ENCODE measurements at places on chromosomes 7 and 10.
A peak's percentile ranks its signal among the peaks of the same experiment; 100 is the strongest.

DNA sequence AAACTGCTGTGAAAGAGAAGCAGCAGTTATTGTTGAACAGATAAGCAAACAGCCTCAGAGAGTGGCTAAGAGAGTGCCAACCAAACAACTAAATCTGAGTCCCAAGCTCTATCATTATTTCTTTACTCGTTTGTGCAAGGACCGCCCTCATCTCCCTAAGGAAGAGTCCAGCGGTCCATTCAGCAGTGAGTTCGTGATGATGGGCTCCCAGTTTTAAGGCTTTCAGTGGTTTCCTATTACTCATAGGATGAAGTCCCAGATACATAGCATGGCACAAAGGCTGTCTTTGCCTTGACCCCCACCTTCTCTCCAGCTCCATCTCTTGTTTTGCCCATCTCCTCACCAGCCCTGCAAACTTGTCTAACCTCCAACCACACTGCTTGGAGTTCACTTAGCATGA, 24.3 kb upstream of the PDE1C start:
- peak; percentile 64 for DNase-seq

GRCh38 chr10:27701938-27702537, 43.6 kb downstream of the MKX start:
- DNase-seq: no peak

GRCh38 chr7:52018680-52019054, 702.1 kb upstream of the COBL start:
- no peak for DNase-seq

DNA sequence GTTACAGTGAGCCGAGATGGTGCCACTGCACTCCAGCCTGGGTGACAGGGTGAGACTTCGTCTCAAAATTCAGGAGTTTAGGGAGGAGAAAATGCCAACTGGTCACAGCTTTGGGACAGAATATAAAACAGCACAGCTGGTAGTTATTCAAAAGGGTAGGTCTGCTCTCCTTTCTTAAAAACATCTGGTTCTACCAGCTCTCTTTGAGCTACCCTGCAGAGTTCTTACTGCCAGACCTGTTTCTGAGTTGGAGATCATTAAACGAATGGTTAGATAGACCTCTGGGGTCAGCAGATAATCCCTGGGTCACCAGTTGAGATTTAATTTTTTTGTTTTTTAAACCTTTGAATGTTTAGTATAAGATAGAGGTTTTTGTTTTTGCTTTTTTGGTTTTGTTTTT, 52.6 kb downstream of the MCU start:
- no peak for DNase-seq

Data from RPMI7951 (cell line).